Pancreas (tissue), 10 donors: ENCODE measurements at places on chromosomes 4 and X. TPM values are rescaled to one million over a fixed set of nuclear protein-coding genes. Genes with fewer than 3 reads are reported as not detected.

The GPC3 gene
- 1.7 TPM for total RNA-seq

The ADH1C gene
- total RNA-seq: 25.8 TPM

The LANCL3 gene
- 0.04 TPM for total RNA-seq

The MYL5 gene
- 4.1 TPM for total RNA-seq

- no peak overlapping the region for H3K4me3 ChIP-seq
- H3K27ac ChIP-seq: no peak overlapping the region
- peaks cover 2% of the 10 kb centered on the region for H3K27me3 ChIP-seq
These were observed 215.3 kb upstream of the FAM9B start for GRCh38 chrX:9249051-9249846.

GRCh38 chrX:67544281-67545035 lies 637 bp downstream of the AR start:
- peak; percentile 17 for DNase-seq
- H3K36me3 ChIP-seq: no peaks in the 10 kb centered on the region
- peaks cover 5% of the 10 kb centered on the region for H3K27me3 ChIP-seq
- H3K27ac ChIP-seq: no peak overlapping the region
- H3K4me3 ChIP-seq: no peak overlapping the region

- H3K4me1 ChIP-seq: no peaks in the 10 kb centered on the region
- no peak overlapping the region for H3K4me3 ChIP-seq
- peaks cover 5% of the 10 kb centered on the region for H3K36me3 ChIP-seq
- DNase-seq: no peak
- H3K27me3 ChIP-seq: no peaks in the 10 kb centered on the region
- H3K27ac ChIP-seq: no peak overlapping the region
These were observed 35.7 kb downstream of the PIGG start for GRCh38 chr4:534576-535151.

GRCh38 chr4:86878640-86879039 lies 13.6 kb downstream of the C4orf36 start:
- H3K4me1 ChIP-seq: no peaks in the 10 kb centered on the region
- H3K4me3 ChIP-seq: no peak overlapping the region
- no peak overlapping the region for H3K27ac ChIP-seq
- H3K27me3 ChIP-seq: no peaks in the 10 kb centered on the region
- H3K36me3 ChIP-seq: no peaks in the 10 kb centered on the region

DNA sequence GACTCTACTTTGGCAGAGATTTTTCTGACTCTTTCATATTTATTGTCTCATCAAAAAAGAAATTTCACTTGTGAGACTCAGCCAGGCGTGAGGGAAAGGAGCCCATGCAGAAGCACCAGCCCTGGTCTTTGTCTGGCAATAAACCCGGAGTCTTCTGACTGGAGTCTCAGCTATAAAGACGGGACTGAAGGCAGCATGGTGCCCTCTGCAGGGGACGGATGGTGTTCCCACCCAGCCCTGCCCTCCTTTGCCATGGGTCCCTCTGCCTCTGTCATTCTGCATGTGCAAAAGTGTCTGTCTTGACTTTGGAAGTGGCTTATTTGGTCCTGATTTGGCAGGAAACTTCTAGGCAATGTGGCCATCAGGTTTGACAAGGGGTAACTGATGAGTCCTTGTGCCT lies 14.2 kb downstream of the ZNF185 start:
- H3K27ac ChIP-seq: no peak overlapping the region
- DNase-seq: no peak
- no peak overlapping the region for H3K4me3 ChIP-seq
- H3K27me3 ChIP-seq: no peaks in the 10 kb centered on the region

GRCh38 chrX:40700640-40701342 lies 34.6 kb downstream of the MED14 start:
- H3K4me1 ChIP-seq: no peaks in the 10 kb centered on the region
- no peak for DNase-seq
- no peaks in the 10 kb centered on the region for H3K36me3 ChIP-seq
- no peaks in the 10 kb centered on the region for H3K27me3 ChIP-seq

DNA sequence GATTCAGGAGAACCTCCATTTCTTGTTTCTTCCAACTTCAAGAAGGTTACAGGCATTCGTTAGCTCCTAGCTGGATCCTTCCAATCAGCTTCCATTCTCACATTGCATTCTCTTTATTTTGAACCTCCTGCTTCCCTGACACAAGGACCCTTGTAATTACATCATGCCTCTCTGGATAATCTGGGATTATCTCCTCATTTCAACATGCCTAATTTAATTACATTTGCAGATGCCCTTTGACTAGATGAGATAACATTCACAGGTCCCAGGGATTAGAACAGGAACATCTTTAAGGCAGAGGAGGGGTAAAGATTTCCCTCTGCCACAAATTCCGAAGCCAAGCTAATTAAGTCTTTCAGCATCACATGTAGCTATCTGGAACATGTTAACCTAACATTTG lies 753.8 kb upstream of the PCDH7 start:
- H3K27ac ChIP-seq: no peak overlapping the region
- no peaks in the 10 kb centered on the region for H3K4me1 ChIP-seq
- H3K4me3 ChIP-seq: no peak overlapping the region

DNA sequence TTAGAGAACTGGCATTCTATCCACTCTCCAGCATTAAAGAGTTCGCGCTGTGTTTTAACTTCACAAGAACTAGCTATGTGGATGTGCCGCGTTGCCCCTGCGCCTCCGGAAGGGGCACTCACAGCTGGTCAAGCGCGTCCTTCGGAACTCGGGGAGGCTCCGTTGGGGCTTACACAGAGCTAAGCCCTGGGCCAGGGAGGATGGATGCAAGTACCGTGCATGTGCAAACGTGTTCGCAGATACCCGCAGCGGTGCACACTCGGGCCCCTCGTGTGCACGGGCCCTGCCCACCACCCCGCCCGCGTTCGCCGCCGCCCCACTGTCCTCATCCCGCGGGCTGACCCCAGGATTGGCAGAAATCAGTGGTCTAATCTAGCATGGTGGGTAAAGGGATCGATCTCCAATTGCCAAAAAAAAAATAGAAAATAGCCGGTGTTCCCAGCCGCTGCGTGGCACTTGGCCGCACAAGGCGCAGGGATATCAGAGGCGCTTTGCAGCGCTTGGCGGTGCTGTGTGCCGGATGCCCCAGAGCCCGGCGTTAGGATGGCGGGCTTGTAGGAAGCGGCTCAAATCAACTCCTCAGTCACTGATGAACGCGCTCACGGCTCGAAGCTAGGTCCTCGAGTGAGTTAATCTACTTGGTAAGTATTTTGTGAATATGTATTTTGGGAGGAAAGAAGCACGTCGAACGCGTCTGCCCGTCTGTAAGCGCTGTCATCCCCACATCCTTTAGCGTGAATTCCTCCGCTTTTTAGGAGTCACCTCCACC lies 989 bp upstream of the PCDH10 start:
- DNase-seq: no peak
- H3K4me3 ChIP-seq: peak overlapping the region; percentile 21
- H3K27me3 ChIP-seq: no peaks in the 10 kb centered on the region
- no peak overlapping the region for H3K27ac ChIP-seq
- H3K36me3 ChIP-seq: no peaks in the 10 kb centered on the region

DNA sequence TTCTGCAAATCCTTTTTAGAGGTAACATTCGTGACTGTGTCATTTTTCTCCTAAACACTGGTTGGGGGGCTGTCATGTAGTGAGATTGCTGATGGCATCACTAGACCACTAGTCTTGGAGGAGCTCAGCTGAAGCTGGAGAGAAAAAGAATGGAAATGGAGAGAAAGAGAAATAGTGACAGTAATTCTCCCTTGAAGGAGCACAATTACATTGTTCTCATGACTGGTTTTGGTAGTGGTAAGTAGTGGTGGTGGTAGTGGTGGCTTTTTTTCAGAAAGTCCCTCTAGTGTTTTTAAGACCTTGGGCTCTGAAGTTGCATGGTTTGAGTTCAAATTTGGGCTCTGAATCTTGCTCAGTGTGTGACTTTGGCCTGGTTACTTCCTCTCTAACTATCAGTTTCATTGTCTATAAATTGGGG lies 99.8 kb downstream of the LARP7 start:
- no peaks in the 10 kb centered on the region for H3K36me3 ChIP-seq
- H3K4me1 ChIP-seq: no peaks in the 10 kb centered on the region
- H3K27ac ChIP-seq: no peak overlapping the region
- no peaks in the 10 kb centered on the region for H3K27me3 ChIP-seq
- H3K4me3 ChIP-seq: no peak overlapping the region

GRCh38 chr4:101334963-101335572 lies 12.3 kb downstream of the PPP3CA start:
- DNase-seq: no peak
- no peaks in the 10 kb centered on the region for H3K4me1 ChIP-seq
- no peaks in the 10 kb centered on the region for H3K36me3 ChIP-seq
- H3K27me3 ChIP-seq: no peaks in the 10 kb centered on the region

GRCh38 chrX:111308039-111308438 lies 37.8 kb upstream of the CAPN6 start:
- no peak for DNase-seq
- no peaks in the 10 kb centered on the region for H3K36me3 ChIP-seq
- no peaks in the 10 kb centered on the region for H3K27me3 ChIP-seq
- no peak overlapping the region for H3K4me3 ChIP-seq

DNA sequence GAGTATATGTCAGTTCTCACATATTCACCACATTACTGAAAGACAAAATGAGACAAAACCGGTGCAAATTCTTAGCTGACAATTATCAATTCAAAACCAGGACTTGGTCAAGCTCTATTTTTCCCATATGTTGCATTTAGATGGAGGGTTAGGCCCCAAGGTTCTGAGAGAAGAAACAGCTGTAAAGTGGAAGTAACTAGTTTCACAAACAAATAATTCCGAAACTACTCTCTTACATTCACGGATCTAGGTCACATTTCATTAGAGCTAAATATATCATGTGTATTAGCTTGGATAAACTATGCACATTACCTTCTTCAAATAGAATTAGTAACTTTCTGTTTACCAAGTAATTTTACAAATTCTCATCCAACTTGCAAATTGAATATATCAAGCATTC lies 3.7 kb upstream of the GABRA2 start:
- DNase-seq: no peak
- H3K36me3 ChIP-seq: no peaks in the 10 kb centered on the region
- peaks cover 3% of the 10 kb centered on the region for H3K27me3 ChIP-seq
- H3K4me1 ChIP-seq: peaks cover 4% of the 10 kb centered on the region

DNA sequence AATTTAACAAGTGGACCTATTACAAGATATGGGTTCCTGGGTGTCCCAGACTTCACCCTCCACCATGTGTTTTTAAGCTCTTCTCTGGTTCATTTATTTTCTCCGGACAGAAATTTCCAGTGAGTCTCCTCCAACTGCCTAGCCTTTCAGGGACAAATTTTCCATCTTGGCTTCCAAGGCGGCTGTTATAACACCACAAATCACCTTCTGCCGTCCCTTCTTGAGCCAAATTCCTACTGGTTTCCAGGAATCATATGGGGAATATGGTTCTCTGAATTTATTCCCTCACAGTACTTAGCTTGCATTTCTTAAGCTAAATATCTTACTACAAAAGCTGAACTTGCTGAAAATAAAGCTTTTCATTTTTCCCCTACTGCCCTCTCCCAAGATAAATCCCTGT lies 18.8 kb downstream of the NEXMIF start:
- H3K36me3 ChIP-seq: no peaks in the 10 kb centered on the region
- H3K4me3 ChIP-seq: no peak overlapping the region
- no peak for DNase-seq
- no peaks in the 10 kb centered on the region for H3K27me3 ChIP-seq
- H3K4me1 ChIP-seq: no peaks in the 10 kb centered on the region

GRCh38 chrX:44072631-44073030 lies 99.4 kb upstream of the NDP start:
- H3K27me3 ChIP-seq: no peaks in the 10 kb centered on the region
- H3K36me3 ChIP-seq: no peaks in the 10 kb centered on the region
- no peak overlapping the region for H3K4me3 ChIP-seq
- H3K27ac ChIP-seq: no peak overlapping the region

DNA sequence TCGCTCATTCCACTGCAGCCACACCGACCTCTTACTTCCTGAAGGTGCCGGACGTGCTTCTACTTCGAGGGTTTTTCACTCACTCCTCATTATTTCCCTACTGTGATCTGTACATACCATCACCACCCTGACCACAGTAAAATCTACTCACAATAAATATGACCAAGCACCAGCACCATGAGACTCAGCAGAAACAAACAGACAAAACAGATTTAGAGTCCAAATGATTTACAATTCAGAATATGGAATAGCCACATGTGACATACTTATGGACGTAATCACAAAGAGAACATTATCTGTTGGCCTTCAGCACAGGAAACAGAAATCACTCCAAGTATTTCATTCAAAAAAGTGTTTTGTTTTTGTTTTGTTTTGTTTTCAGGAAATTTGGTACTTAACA lies 16.1 kb upstream of the KLB start:
- no peaks in the 10 kb centered on the region for H3K4me1 ChIP-seq
- H3K4me3 ChIP-seq: no peak overlapping the region
- H3K27me3 ChIP-seq: no peaks in the 10 kb centered on the region
- no peaks in the 10 kb centered on the region for H3K36me3 ChIP-seq

- H3K4me3 ChIP-seq: no peak overlapping the region
- H3K27me3 ChIP-seq: no peaks in the 10 kb centered on the region
- no peaks in the 10 kb centered on the region for H3K36me3 ChIP-seq
These were observed 94.4 kb upstream of the CLCN4 start for GRCh38 chrX:10062352-10062751.

- DNase-seq: no peak
- no peak overlapping the region for H3K4me3 ChIP-seq
- H3K36me3 ChIP-seq: no peaks in the 10 kb centered on the region
- H3K27ac ChIP-seq: no peak overlapping the region
- no peaks in the 10 kb centered on the region for H3K27me3 ChIP-seq
- H3K4me1 ChIP-seq: no peaks in the 10 kb centered on the region
These were observed 701.2 kb upstream of the LCORL start for GRCh38 chr4:18722748-18723191.

DNA sequence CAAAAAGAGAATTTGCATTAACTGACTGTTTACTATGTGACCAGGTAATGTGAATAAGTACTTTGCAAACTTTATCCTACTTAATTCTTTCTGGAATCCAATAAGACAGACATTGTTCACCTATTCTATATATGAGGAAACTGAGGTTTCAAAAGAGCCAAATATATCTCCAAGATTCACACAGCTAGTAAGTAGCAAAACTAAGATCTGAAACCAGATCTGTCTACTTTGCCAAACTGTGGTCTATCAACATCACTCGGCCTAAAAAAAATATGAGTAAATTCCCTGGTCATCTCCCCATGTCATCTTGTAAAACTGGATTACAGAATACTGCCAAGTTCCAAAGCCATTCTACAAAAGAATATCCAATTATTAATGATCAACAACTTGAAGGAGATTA lies 52.8 kb downstream of the ANAPC10 start:
- no peak overlapping the region for H3K27ac ChIP-seq
- no peak for DNase-seq
- no peaks in the 10 kb centered on the region for H3K36me3 ChIP-seq
- no peaks in the 10 kb centered on the region for H3K27me3 ChIP-seq
- H3K4me3 ChIP-seq: no peak overlapping the region

DNA sequence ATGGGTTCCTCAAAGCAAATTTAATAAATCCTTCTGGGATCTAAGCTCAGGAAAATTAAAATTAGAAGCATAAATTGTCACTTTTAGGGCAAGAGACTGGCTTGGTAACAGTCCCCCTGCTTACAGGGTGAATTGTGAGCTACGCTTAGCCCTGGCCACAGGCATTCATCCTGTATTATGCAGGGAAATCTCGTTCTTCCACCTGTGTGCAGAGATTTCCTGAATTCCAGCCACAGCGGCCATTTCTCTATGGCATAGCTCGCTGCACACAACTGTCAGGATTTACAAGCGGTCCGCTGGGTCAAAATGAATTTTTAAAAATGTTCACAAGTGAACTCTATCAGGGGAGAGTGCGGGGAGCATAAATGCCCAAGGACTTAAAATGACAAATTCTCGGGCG lies 111.9 kb downstream of the DCTD start:
- H3K4me1 ChIP-seq: no peaks in the 10 kb centered on the region
- no peak overlapping the region for H3K27ac ChIP-seq
- H3K36me3 ChIP-seq: no peaks in the 10 kb centered on the region
- no peak overlapping the region for H3K4me3 ChIP-seq
- DNase-seq: no peak
- H3K27me3 ChIP-seq: no peaks in the 10 kb centered on the region
